Cardiac muscle cell (in vitro differentiated cells and primary cell): ENCODE measurements at places on chromosomes 11 and 22. TPM values are rescaled to one million over a fixed set of nuclear protein-coding genes. Genes with fewer than 3 reads are reported as not detected.

GRCh38 chr11:66365166-66365565 lies 6.4 kb downstream of the SLC29A2 start:
- DNase-seq, result no peak

DNA sequence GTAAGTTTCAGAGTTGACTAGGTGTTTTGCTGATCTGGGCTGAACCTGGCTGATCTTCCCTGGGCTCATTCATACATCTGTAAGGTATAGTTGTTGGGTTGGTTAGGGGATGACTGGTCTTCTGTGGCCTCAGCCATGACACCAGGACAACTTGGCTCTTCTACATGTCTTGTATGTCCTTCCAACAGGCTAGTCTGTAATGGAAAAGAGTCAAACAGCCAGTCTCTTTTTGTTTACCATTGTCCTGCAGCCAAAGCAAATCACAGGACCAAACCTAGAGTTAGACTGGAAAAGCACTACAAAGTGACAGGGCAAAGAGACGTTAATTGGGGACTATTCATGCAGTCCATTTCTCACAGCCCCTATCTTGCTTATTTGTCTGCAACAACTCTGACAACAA lies 17.8 kb downstream of the SERPING1 start:
- no peak for DNase-seq

DNA sequence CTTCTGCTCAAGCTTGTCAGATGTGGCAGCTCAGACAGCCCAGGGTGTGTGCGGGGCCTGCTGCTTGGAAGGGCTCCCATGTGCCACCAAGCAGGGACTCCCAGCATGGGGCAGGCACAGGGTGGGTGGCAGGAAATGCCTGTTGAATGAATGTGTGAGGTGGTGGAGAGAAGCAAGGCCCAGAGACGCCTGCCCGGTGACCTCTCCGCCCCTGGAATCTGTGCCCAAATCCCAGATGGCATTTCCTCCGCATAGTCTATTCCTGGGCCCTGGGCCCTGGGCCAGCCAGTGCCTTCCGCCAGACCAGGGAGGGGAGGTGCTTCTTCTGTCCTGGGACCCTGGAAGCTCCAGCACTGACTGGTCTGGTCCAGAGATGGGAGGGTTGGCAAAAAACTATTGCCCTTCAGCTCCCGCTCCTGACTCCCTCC lies 3.7 kb downstream of the CST6 start:
- no peak for DNase-seq

GRCh38 chr11:69374110-69374945 lies 80.4 kb downstream of the MYEOV start:
- no peak for DNase-seq

GRCh38 chr11:75241036-75241905 lies 697 bp downstream of the TPBGL start:
- peak; percentile 90 for DNase-seq

DNA sequence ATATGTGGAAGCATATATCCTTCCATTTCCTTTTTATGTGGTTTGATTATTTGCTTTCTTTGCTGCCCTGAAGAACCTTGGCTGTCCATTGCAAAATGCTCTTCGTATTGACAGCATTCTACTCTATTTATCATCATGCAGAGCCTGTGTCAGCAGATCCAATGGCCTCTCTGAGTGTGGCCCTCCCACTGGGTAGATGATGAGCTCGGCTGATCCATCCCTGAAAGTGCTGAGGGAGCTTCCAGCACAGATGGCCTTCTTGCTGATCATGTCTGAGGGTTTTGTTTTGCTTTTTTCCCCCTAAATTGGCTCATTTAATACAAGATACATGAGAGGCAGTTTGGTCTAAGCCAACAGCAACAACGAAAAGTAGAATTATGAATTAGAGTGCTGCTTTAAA lies 181.0 kb downstream of the GRIA4 start:
- no peak for DNase-seq

DNA sequence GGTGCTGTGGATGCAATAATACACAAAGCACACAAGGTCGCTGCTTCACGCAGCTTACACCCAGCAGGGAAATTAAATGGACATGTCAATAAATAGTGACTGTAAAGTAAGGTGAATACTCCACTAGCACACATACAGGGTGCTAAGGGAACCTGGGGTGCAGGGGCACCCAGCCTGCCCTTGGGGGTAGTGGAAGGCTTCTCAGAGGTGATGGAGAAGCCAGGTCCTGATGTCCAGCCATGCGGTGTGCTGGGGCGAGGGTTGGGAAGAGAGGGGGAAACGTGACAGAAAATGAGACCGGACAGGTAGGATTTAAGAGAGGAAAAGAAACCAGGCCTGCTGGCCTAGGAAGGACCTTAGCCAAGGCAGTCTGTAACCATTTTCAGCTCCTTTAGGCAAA lies 200.5 kb downstream of the GRIK4 start:
- DNase-seq, result no peak

DNA sequence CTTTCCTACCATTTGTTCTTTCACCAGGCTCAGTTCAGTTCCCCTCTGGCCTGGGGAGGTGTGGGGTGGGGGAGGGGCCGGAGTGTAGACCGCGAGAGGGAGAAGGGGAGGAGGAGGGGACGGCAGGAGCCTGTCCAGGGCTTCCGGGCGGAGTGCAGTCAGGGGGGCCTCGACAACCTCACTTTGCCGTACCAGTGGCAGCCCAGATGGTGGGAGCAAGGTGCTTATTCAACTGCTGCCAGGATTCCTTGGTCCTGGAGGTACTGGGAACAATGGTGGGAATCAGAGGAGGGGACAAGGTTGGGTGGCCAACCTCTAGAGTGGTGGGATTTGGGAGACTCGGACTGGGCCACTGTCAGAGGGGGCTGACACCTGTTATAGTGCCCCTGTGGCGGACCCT lies 1.2 kb downstream of the BACE1 start:
- DNase-seq, result no peak

DNA sequence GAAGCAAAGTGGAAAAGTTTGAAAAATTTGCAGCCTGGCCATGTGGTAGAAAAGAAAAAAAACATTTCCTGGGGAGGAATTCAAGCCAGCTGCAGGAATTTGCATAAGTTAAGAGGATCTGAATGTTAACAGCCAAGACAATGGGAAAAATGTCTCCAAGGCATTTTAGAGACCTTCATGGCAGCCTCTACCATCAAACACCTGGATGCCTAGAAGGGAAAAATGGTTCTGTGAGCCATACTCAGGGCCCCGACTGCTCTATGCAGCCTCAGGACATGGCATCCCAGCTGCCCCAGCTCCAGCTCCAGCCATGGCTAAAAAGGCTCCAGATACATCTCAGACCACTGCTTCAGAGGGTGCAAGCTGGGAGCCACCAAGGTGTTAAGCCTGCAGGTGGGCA lies 149.1 kb upstream of the SOX6 start:
- DNase-seq, result no peak

The SCN4B gene
- total RNA-seq, result 0.11 and 0.21 TPM in 2 replicates

The LRP4 gene
- 14.6 and 19.2 TPM in 2 replicates for total RNA-seq

The FZD4 gene
- total RNA-seq, result 37.2 and 46.4 TPM in 2 replicates

The EML3 gene
- 21.1 and 42.8 TPM in 2 replicates for total RNA-seq

The APOBEC3H gene
- total RNA-seq, result 0.57 and 1.3 TPM in 2 replicates

The MUC2 gene
- total RNA-seq, result 0.03 TPM in 1 of 2 replicates, not detected in the other

The MRGPRX3 gene
- not detected in 2 replicates for total RNA-seq

The MMP7 gene
- total RNA-seq, result not detected in 2 replicates

The SF3B2 gene
- total RNA-seq, result 196 and 210 TPM in 2 replicates

The ADM2 gene
- 0.39 and 1.6 TPM in 2 replicates for total RNA-seq
